ENCODE measurements at places on chromosomes 13 and 19.
A peak's percentile ranks its signal among the peaks of the same experiment; 100 is the strongest.

DNA sequence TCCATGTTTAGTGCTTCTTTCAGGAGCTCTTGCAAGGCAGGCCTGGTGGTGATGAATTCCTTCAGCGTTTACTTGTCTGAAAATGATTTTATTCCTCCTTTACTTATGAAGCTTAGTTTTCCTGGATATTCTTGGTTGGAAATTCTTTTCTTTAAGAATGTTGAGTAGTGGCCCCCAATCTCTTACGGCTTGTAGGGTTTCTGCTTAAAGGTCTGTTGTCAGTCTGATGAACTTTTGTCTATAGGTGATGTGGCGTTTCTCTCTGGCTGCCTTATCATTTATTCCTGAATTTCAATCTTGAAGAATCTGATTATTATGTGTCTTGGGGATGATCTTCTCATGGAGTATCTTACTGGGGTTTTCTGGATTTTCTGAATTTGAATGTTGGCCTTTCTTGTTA lies 26.0 kb downstream of the ZNF430 start:
- no peak for DNase-seq

GRCh38 chr19:49666120-49666444 lies 349 bp downstream of the BCL2L12 start:
- DNase-seq = peak; percentile 15

GRCh38 chr13:47932950-47933923 lies 67.8 kb downstream of the SUCLA2 start:
- no peak for DNase-seq

GRCh38 chr19:49559928-49560327 lies 20.4 kb downstream of the NOSIP start:
- no peak for DNase-seq

Measured in CD4-positive, alpha-beta T cell treated with Interferon alpha-2 for 1 hour (primary cell).